ENCODE measurements at places on chromosomes 11 and 22.

DNA sequence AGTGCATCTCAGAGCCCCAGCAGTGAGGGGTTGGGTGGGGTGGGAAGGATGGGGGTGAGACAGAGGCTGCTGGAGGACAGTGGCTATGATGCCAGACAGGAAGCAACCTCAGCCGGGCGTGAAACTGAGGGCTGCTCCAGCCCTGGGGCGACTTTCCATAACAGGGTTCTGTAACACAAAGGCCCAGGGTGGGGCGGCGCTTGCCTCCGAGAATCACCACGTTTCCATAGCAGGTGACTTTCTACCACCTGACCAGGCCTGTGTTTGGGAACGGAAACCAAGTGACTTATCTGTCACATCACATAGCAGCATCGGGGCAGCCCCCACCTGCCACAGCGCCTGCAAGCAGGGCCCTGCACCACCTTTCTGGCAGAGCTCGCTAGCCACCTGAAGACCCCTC, 85.8 kb downstream of the TRMU start:
- DNase-seq, result peak; percentile 35

GRCh38 chr22:29951791-29952413, 68.9 kb downstream of the MTMR3 start:
- DNase-seq, result no peak

DNA sequence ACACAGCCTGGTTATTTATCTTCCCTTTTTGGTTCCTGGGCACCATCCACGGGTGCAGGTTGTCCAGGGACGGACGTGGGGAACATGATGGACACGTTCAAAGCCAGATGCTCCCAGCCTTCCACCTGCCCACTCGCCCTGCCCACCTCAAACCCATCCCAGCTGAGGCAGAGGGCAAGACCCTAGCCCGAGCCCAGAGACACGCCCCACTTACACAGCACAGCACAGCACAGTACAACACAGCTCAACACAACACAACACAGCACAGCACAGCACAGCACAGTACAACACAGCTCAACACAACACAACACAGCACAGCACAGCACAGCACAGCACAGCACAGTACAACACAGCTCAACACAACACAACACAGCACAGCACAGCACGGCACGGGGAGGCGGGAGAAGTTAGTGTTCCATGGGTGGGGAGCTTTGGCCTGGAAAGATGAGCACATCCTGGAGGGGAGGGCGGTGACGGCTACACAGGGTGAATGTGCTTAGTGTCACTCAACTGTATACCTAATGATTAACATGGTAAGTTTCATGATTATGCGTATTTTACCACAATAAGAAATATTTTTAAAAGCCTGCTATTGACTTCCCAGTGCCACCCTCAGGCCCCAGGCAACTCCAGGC, 1507.5 kb downstream of the BRD1 start:
- DNase-seq, result no peak

- DNase-seq, result no peak
These were observed 12.3 kb downstream of the KCNJ1 start for GRCh38 chr11:128854841-128855240.

DNA sequence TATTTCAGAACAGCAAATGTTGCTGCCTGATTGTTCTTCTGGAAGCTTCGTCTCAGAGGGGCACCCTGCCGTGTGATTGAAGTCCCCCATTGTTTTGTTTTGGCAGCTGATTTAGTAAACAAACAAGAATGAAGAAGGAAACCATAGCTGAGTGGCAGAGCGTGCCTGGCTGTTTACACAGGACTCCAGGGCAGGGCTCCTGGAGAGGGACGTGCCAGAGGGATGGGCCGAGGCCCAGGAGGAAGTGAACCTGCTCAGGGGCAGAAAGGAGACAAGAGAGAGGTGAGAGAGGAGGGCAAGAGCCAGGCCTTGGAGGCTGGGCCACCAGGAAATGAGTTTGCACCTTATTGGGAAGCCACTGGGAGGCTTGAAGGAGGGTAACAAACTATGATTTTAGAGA, 85.5 kb upstream of the B3GAT1 start:
- DNase-seq, result no peak

GRCh38 chr11:124623861-124624525, 1.3 kb downstream of the TBRG1 start:
- no peak for DNase-seq

DNA sequence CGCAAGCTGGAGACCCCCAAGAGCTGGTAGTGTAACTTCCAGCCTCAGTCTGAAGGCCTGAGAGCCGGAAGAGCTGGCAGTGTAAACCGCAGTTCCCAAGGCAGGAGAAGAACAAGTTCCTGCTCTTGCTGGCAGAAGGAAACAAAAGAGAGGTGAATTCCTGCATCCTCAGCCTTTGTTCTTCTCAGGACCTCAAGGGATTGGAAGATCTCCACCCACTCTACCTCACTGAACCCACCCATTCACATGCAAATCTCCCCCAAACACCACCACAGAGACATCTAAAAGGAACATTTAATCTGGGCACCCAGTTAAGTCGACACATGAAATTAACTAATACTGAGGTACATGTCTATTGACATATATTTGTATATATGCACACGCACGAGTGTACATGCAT, 1310.3 kb downstream of the TBC1D22A start:
- no peak for DNase-seq

DNA sequence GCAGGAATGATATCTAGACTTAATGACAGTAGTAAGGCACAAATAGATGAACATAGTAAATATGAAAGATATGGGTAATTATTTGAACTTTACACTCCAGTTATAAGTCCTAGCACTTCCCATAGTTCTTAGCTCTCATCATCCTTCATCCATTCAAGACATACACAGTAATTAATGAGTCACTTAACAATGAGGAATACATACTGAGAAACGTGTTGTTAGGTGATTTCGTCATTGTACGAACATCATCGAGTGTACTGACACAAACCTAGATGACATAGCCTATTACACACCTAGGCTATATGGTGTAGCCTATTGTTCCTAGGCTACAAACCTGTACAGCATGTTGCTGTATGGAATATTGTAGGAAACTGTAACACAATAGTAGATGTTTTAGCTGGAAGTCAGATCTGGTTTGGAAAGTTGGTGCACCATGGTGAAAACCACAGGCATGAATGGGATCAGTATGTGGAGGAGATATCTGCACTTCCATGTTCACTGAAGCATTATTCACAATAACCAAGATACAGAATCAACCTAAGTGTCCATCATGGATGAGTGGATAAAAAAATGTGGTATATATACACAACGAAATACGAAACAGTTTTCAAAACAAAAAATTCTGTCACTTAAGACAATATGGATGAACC, 229.9 kb upstream of the PITPNB start:
- DNase-seq, result no peak

DNA sequence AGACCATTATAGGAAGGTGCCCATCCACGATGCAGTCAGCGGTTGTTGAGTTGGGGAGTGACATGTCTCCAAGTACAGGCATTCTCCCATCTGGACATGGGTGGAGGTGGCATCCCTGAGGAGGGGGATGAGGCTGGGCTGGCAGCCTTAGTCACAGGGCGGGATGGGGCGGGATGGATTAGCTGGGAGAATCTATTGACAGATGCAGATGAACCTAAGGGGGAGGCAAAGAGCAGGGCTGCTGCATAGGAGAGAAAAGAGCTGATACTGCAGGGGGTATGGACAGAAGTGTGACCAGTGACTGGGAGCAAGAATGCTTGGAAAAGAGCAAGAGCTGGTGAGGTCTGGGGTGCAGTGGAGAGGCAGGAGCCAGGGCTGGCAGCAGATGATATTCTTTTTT, 42.7 kb downstream of the SCN3B start:
- DNase-seq, result no peak

DNA sequence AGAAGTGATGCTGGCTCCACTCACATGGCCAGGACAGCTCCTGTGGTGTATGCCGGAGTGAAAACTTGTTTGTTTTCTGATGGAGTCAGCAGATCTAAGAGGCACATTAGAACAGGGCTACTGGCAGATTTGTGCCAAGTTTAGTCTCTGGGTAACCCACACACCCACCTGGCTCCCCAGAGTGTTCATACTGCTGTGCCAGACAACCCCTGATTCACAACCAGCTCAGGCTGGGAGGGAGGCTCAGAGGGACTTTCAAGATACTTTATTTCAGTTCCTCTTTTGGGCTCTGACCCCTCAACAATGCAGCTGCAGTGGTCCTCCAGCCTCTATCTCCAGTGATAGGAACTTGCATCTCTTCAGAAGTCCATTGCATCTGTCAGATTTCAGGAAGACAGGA, 8.5 kb downstream of the NTM start:
- DNase-seq, result no peak

GRCh38 chr11:132721526-132721925, 810.8 kb downstream of the OPCML start:
- DNase-seq, result no peak

DNA sequence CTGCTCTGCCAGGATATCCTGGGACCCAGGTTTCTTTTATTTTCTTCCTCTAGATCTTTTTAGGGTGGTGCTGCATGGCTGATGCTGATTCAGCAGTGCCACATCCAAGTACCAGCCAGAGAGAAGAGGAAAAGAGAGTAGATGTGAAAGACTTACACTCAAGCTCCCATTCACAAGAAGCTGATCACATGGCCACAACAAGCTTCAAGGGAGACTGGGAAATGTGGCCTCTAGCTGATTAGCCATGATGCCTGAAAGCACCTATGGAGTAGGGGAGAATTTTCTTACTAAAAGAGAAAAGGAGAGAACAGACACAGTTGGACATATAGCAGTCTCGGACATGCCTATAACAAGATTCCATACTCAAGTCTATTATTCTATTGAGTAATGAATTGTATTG, 34.4 kb upstream of the FJX1 start:
- DNase-seq, result no peak

- peak; percentile 94 for DNase-seq
These were observed 12.9 kb upstream of the SYTL2 start for GRCh38 chr11:85823816-85824215.

DNA sequence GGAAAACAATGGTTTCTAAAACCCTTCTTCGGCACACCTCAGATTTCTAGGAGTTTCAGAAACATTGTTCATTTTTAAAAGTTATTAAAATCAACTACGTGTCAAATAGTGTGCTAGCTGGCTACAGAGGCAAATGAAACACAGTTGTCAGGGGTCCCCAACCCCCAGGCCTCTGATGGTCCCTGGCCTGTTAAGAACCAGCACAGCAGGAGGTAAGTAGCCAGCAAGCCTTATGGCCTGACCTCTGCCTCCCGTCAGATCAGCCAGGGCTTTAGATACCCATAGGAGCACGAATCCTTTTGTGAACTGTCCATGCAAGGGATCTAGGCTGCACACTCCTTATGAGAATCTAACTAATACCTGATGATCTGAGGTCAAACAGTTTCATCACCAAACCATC, 648.2 kb downstream of the FAM181B start:
- no peak for DNase-seq

- DNase-seq, result no peak
These were observed 531.2 kb downstream of the KCNA4 start for GRCh38 chr11:29485641-29486040.

DNA sequence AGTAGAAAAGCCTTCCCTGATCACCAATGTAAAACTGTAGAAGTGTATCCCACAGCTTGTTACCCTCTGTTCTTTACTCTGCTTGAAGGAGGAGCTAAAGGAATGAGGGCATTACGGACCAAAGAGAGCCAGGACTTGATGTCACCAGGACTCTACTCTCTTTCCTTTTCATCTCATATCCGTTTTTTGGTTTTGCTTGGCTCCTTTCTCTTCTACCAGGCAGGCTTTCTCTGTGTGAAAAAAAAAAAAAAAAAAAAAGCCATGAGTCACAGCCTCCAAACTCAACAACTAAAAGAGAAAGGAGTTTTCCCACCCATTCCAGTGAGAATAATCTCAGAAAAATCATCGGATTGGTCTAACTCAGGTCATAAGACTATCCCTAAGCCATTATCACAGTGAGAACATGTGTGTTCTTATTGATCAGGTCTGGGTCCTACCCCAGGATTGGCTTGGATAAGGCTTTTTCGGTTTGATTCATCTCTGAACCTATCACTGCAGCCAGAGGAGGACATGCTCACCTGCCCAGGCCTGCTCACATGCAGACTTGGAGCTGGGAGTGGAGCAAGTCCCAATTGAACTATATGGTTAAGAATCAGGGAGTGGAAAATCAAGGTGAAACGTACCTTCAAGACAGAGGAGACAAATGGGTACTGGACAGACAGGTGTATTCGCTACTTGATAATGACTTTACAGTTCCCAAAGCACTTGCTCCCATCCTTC, 19.4 kb upstream of the LRRC55 start:
- no peak for DNase-seq

DNA sequence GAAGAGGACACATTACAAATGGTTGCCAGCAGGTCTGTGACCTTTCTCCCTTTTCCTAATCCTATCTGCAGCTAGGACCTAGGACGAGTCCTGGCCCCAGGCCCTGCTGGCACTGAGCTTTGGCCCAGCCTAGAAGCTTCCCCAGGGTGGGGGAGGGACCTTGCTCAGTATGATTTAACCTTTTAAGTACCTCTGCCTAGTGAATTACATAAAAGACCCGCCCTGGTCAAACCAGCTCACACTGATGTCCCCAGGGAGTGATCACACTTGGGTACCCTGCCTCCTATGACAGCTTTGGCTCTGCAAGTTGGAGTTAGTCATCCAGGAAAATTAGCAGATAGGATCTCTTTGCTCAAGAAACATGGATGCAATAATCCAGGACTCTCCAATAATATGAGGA, 21.9 kb downstream of the ASCC2 start:
- no peak for DNase-seq

GRCh38 chr11:134048028-134048427, 20.8 kb upstream of the JAM3 start:
- no peak for DNase-seq

DNA sequence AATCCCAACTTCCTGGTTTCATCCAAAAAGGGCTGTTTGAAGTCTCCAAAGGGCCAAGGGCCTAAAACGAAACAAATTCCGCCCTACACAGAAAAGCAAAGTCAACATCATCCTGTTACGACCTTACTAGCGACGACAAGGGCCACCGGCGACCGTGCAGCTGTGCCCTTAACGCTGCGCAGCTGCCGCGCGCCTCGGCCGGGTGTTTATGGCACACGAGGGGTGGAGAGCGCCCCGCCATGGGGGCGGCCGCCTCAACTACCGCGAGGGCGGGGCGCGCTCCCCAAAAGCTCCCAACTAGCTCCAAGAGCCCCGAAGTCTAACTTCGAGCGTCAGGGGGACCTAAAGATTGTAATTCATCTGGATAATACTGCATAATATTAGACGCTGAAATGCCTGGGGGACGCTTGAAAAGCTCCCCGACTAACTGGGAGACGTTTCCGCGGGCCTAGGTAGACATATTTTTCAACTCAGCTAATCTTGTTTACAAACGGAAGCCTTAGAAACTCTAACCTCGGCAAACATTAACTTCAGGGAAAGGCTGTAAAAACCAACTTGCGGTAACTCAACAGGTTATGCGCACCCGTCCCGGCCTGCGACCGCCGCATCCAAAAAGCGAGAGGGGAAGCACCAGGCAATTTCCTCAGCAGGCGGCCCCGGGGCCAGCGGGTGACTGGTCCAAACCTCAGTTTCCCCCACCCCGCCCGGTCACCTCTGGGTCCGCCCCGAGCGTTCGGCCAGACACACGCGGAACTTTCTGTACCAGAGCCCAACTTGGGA, 694 bp downstream of the TMEM123 start:
- peak; percentile 73 for DNase-seq

DNA sequence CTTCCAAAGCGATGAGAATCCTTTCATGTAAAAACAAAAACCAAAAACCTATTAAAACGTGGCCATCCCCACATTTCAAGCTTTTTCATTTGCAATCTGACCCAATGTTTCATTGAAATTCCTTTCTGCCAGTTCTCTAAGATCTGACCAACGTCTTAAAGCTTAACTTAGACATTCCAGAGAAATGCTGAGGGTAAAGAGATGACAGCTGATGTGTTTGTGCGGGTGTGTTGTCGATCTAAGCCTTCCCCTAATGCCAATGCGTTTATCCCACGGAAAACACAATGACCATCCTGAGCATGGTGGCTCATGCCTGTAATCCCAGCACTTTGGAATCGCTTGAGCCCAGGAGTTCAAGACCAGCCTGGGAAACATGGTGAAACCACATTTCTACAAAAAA, 6.4 kb upstream of the TESMIN start:
- no peak for DNase-seq
